Activated CD4-positive, alpha-beta T cell treated with anti-CD3 and anti-CD28 coated beads for 48 hours (primary cell): ENCODE measurements at places on chromosomes 6 and 20.

DNA sequence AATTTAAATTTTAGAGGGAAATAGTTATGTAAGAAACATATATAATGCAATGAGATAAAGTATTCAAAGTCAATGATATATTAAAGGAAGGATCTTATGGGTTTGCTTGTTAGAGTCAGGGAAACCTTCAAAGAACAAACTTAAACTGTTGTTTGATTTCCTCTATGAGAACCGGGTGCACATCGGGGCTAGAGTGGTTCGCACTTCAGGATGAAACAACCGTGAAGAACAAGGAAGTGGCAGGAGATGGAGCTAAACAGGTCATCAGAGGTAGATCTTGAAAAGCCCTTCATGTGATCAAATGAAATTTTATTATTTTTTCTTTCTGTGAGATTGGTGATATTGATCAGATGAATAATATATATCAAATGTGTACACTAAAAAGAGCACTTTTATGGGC lies 951.9 kb upstream of the FLRT3 start:
- no peak for DNase-seq

GRCh38 chr6:87945966-87946365 lies 101.7 kb upstream of the SPACA1 start:
- no peak for DNase-seq

DNA sequence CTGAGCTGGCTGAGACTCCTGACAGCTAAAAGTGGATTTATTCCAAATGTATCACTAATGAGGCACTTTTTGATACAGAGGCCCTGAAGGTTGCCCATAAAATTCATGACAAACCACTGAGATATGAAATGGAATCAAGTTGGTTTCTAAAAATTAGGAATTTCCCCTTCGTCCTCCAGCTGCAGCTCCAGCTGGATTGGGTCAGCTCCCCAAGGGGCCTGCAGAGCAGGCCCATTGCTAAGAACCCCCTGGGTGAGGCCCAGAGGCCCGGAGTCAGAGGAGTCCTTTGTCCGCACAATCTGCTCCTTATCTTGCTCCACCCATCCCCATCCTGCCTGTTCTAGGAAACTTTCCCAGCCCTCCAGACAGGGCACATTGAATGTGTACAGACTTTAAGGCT lies 163.5 kb upstream of the TOP1 start:
- no peak for DNase-seq

DNA sequence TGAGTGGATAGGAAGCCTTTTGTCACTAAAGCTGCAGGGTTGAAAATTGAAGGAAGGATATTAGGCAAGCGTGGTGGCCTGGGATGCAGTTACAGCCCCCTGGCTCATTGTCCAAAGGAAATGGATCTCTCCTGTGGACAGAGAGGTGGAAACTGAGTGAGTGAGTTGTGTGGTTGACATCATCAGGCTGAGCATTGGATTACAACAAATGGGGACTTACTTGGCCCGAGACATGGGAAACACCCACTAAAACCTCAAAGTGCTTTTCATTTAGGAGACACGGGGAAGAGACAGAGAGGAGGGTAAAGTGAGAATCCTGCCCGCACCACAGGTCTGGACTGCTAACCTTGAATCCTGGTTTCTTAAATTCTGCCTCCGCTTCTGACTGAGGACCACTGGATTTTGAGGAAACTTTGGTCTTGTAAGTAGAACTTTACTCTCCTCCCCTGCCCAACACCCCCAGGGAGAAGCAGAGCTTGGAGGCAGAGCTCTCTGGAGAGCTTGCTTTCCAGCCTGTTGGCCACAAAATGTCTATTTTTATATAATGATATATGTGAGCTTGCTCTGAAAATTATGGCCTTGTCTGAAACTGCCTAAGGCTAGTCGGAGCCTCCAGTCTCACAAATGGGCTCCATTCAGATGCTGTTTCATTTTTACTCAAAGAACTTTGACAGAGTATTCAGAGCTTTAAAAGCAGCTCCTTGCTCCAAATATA lies at the start of gene PKIG:
PKIG (plus strand) TSS at position 269 of the 715 bp plus-strand sequence. CDS start 31,978 bp downstream, outside the sequence.
- DNase-seq: no peak
